Left kidney (tissue), 8 donors: ENCODE measurements at places on chromosomes 4 and X. TPM values are rescaled to one million over a fixed set of nuclear protein-coding genes. Genes with fewer than 3 reads are reported as not detected.

DNA sequence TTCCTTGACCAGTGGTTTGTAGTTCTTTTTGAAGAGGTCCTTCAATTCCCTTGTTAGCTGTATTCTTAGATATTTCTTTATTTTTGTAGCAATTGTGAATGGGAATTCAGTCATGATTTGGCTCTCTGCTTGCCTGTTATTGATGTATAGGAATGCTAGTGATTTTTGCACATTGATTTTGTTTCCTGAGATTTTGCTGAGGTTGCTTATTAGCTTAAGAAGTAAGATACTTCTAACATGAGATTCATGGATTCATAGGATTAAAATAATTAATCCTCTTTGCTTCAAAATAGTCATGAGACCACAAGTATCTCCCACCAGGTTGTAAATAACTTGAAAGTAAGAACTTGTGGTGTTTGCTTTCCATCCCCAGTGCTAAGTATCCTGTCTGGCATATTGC is 308.9 kb downstream of the DTHD1 start:
- DNase-seq, result no peak

The ENAM gene
- 5.1 TPM for polyA plus RNA-seq

The SRPX2 gene
- 16.9 TPM for polyA plus RNA-seq

The TAF7L gene
- polyA plus RNA-seq, result 0.67 TPM

The MGAT4D gene
- polyA plus RNA-seq, result not detected

The CDS1 gene
- 28.2 TPM for polyA plus RNA-seq

The BTC gene
- polyA plus RNA-seq, result 7.8 TPM
